ENCODE measurements at places on chromosomes 2 and 18.

GRCh38 chr2:61946666-61947065 lies 41.2 kb downstream of the COMMD1 start:
- H3K4me3 ChIP-seq = no peak overlapping the region
- H3K27me3 ChIP-seq = no peaks in the 10 kb centered on the region
- H3K36me3 ChIP-seq = no peaks in the 10 kb centered on the region
- H3K4me1 ChIP-seq = peaks cover 9% of the 10 kb centered on the region

GRCh38 chr2:13660231-13660630 lies 943.5 kb downstream of the TRIB2 start:
- no peaks in the 10 kb centered on the region for H3K4me1 ChIP-seq
- no peaks in the 10 kb centered on the region for H3K27me3 ChIP-seq
- H3K4me3 ChIP-seq = no peak overlapping the region
- H3K36me3 ChIP-seq = no peaks in the 10 kb centered on the region
- no peak overlapping the region for H3K27ac ChIP-seq

DNA sequence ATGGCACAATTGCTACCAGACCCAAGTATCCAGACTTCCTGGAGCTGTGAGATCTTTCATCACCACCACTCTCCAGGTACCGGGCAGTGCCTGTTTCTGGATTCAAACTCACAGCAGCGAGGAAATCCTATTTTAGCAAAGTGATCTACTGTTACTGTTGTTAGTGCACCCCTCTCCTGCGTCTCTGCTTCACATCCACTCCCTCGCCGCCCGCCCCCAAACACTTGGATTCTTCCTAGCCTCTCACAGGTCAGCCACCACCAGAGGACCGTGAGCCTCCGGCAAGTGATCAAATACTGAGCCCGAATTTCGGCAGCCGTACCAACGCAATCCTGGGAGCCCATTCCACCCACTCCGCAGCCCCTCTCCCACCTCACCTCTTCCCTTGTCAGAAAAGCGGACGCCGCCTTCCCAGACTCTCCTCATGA lies 519 bp downstream of the METTL4 start:
- H3K27me3 ChIP-seq = no peaks in the 10 kb centered on the region
- peaks cover 26% of the 10 kb centered on the region for H3K36me3 ChIP-seq
- peaks cover 39% of the 10 kb centered on the region for H3K4me1 ChIP-seq

DNA sequence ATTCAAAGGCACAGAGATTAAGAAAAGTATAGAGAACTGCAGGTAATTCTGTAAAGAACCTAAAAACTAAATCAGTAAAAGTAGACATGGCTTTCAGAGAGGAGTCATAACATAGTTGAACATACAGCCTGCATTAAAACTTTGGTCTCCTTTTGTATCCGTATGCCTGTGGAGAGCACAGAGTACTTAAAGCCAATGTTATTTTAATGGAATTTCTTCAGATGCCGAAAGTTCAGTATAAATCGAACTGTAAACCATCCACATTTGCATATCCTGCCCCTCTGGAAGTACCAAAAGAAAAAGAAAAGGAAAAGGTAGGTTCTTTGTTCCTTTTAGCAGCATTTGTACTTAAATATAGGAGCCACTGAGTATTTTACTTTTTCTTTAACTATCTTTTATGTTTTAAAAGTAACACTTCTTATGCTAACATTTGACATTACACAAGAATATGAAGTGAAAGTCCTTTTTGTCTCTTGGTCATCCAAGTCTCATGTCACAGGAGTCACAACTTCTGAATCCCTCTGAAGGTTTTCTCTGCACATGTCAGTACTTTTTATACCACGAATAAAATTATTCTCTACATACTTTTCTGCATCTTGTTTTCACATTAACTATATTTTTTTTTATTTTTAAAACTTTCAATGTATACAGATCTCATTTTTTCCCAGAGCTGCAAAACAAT lies 34.9 kb upstream of the ARMC9 start:
- H3K4me1 ChIP-seq = peaks cover 22% of the 10 kb centered on the region
- H3K27ac ChIP-seq = peak overlapping the region; percentile 20
- H3K36me3 ChIP-seq = peaks cover 27% of the 10 kb centered on the region
- no peak for DNase-seq
- H3K4me3 ChIP-seq = no peak overlapping the region

- H3K4me3 ChIP-seq = no peak overlapping the region
- no peak overlapping the region for H3K27ac ChIP-seq
- no peaks in the 10 kb centered on the region for H3K4me1 ChIP-seq
- H3K36me3 ChIP-seq = no peaks in the 10 kb centered on the region
- no peaks in the 10 kb centered on the region for H3K27me3 ChIP-seq
- DNase-seq = no peak
These were observed 372.2 kb downstream of the NYAP2 start for GRCh38 chr2:225771701-225772100.

GRCh38 chr2:206530727-206531126 lies 87.4 kb downstream of the ADAM23 start:
- no peak overlapping the region for H3K4me3 ChIP-seq
- H3K27ac ChIP-seq = no peak overlapping the region
- H3K27me3 ChIP-seq = no peaks in the 10 kb centered on the region
- DNase-seq = no peak
- H3K36me3 ChIP-seq = no peaks in the 10 kb centered on the region
- no peaks in the 10 kb centered on the region for H3K4me1 ChIP-seq

- no peaks in the 10 kb centered on the region for H3K27me3 ChIP-seq
- DNase-seq = no peak
- no peaks in the 10 kb centered on the region for H3K4me1 ChIP-seq
- no peak overlapping the region for H3K4me3 ChIP-seq
- H3K36me3 ChIP-seq = no peaks in the 10 kb centered on the region
These were observed 202.4 kb downstream of the SLC4A3 start for GRCh38 chr2:219829667-219830352.

- DNase-seq = no peak
- no peaks in the 10 kb centered on the region for H3K36me3 ChIP-seq
- no peak overlapping the region for H3K4me3 ChIP-seq
- no peaks in the 10 kb centered on the region for H3K4me1 ChIP-seq
- no peak overlapping the region for H3K27ac ChIP-seq
- H3K27me3 ChIP-seq = no peaks in the 10 kb centered on the region
These were observed 96.0 kb upstream of the CRACDL start for GRCh38 chr2:99032001-99032400.

- peak overlapping the region; percentile 69 for H3K27ac ChIP-seq
- peaks cover 42% of the 10 kb centered on the region for H3K4me1 ChIP-seq
- DNase-seq = no peak
- no peak overlapping the region for H3K4me3 ChIP-seq
- no peaks in the 10 kb centered on the region for H3K27me3 ChIP-seq
- H3K36me3 ChIP-seq = no peaks in the 10 kb centered on the region
These were observed 127.0 kb downstream of the ANTXR1 start for GRCh38 chr2:69139778-69140670.
